Astrocyte (in vitro differentiated cells and primary cell): ENCODE measurements at places on chromosomes 7 and 10.
A peak's percentile ranks its signal among the peaks of the same experiment; 100 is the strongest.

- DNase-seq = no peak
Measured at GRCh38 chr10:130905386-130905785, 406.1 kb downstream of the TCERG1L start.

DNA sequence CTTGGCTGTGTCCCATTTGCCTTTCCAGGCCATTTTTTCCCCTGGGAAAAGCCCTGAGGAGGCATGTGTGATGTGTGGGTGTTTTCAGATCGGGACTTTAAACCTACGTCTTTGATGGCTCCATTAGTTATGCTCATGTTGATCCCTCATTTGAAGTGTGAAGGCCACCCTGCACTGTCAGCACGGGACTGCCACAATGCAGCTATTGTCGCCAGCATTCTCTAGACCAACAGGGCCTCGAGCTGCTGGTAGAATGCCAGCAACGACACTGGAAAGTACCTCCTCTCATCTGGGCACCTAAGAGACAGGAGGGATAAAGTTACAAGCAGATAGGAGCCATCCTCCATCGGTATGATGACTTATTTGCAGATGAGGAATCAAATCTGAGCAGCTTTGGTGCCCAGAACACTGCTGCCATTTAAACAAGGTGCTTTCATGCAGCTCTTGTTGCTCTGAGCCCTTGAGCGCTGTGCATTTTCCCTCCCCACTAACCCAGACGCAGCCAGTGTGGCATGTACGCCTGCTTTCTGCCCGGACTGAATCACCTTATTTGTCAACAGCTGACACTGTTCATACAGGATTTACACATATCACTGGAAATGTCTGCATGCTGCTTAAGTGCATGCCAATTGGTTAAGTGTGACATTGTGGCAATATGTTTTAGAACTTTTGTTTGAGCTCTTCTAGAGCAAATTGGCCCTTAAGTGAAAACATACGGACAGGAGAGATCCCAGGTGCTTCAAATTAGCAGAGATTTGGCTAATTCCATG is 175.0 kb upstream of the PITRM1 start:
- DNase-seq = no peak

GRCh38 chr7:131648491-131648890 is 92.1 kb upstream of the PODXL start:
- DNase-seq = no peak

GRCh38 chr7:155208681-155209477 is 88.8 kb upstream of the INSIG1 start:
- peak; percentile 46 for DNase-seq

- no peak for DNase-seq
Measured at GRCh38 chr7:21371360-21371759, 56.5 kb upstream of the SP4 start.

DNA sequence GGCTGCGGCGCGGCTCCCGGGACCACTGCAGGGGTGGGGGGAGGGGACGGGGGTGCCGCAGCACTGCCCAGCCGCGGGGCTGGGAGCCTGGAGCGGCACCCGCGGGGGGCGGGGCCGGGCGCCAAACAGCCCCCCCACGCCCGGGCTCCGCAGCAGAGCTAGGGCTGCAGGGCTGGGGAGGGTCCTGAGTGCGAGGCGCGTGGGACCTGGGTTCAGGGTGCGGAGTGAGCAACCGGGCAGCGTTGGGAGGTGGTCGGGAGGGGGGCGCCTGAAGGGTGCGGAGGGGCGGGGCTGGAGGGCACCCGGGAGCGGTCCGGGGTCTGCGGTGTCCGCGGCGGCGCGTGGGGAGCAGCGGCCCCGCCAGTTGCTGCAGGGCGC is 528 bp downstream of the CAMK2G start:
- no peak for DNase-seq

GRCh38 chr10:113285305-113285704 is 267.5 kb upstream of the HABP2 start:
- no peak for DNase-seq

GRCh38 chr7:116524609-116525297 is at the start of gene CAV1:
CAV1 (plus strand) TSS chr7:116525036; CDS start chr7:116525063, 27 bp downstream.
- DNase-seq = peak; percentile 87

DNA sequence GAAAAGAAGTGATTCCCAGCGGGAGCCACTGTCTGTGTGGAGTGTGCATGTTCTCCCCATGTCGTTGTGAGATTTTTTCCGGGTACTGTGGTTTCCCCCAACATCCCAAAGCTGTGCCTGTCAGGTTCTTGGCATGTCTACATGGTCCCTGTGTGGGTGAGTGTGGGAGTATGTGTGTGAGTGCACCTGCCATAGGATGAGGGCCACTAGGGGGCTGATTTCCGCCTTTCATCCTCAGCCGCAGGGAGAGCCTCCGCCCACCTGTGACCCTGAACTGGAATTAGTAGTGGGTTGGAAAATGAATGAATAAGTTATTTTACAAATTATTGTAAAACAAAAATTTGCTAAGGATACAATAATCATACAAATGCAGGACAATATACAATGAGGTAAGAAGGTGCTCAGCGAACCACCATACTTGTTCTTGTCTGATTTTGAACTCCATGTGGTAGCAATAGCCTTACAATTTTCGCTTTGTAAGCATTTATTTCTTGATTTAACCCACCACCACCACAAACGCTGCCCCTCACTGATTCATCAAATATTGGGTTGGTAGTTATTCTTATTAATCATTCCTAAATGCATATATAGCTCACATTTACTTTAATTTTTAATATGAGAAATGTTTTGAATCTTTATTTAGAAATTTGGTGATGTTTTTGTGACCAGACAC is 641.2 kb upstream of the VSTM2A start:
- no peak for DNase-seq

GRCh38 chr10:22420787-22421517 is 75.7 kb downstream of the SPAG6 start:
- DNase-seq = no peak

GRCh38 chr7:98831641-98832221 is 38.1 kb downstream of the TMEM130 start:
- DNase-seq = no peak

- peak; percentile 64 for DNase-seq
Measured at GRCh38 chr10:108911814-108912541, 1011.3 kb downstream of the XPNPEP1 start.

- DNase-seq = no peak
Measured at GRCh38 chr10:70223728-70224127, 9.5 kb downstream of the PPA1 start.
